ENCODE measurements at places on chromosomes 6 and 20. TPM values are rescaled to one million over a fixed set of nuclear protein-coding genes. Genes with fewer than 3 reads are reported as not detected.

The ADA gene
- total RNA-seq = 31.7 TPM

The OTOR gene
- not detected for total RNA-seq

The DAAM2 gene
- total RNA-seq = not detected

The PDYN gene
- not detected for total RNA-seq

The WFDC12 gene
- not detected for total RNA-seq

The PROKR2 gene
- not detected for total RNA-seq

The RIMS4 gene
- total RNA-seq = not detected

The MAS1 gene
- total RNA-seq = not detected

The C6orf15 gene
- total RNA-seq = not detected

The SOBP gene
- 0.05 TPM for total RNA-seq

The PLCB4 gene
- 0.06 TPM for total RNA-seq

The LPA gene
- not detected for total RNA-seq

The ADAM33 gene
- total RNA-seq = not detected

The GMEB2 gene
- 34.0 TPM for total RNA-seq

The LGSN gene
- not detected for total RNA-seq

The UNC93A gene
- not detected for total RNA-seq

The RBL1 gene
- 37.4 TPM for total RNA-seq

The TTK gene
- total RNA-seq = 0.45 TPM

The HSPA12B gene
- 0.08 TPM for total RNA-seq

The EGFL8 gene
- total RNA-seq = 13.1 TPM

The HCK gene
- 0.67 TPM for total RNA-seq

The ULBP3 gene
- total RNA-seq = not detected

The LHFPL5 gene
- not detected for total RNA-seq

The RPP40 gene
- total RNA-seq = 0.36 TPM

Measured in CD4-positive, alpha-beta T cell (primary cell).